ENCODE measurements at places on chromosomes 2 and 18.

DNA sequence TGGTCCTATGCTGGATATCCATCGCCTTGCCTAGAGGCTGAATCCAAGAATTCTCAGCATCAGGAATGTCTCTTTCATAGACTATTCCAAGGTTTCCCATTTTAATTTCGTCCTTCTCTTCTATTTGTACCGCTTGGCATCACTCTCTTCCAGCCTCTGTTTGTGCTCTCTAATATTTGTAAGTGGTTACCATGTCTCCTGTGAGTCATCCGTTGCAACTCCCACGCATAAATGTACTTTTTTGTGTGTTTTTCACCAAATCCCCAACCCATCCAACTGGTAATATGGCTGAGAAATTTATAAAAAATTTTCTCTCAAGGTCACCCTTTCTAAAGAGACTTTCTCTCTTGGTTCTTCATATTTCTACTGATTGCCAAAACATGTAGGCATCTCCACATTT is 21.8 kb downstream of the COLEC12 start:
- DNase-seq: no peak

GRCh38 chr2:222900354-222900753 is 39.5 kb downstream of the ACSL3 start:
- DNase-seq: peak; percentile 21

- DNase-seq: no peak
Measured at GRCh38 chr18:65329010-65329409, 421.8 kb upstream of the CDH7 start.

- DNase-seq: peak; percentile 95
Measured at GRCh38 chr2:215435870-215436704, at the start of gene FN1. FN1 (minus strand) TSS chr2:215436068; CDS start chr2:215435802, 266 bp downstream.

DNA sequence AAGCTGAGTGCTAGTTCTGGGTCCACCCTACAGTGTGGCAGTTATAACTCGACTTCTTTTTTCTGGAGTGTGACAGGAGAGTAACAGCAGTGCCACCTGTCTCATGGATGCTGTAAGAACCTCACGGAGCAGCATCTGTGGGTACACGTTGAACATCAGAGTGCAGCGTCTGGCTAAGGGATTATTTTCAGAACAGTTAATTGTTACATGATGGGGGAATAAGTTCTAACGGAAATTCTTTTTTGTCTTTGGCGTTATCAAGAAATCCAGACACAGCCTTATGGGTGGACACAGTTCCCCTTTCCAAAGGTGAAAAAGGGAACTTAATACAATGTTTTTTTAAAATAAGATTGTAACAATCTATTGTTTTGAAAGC is 28.3 kb upstream of the TOGARAM2 start:
- no peak for DNase-seq
